Stimulated activated CD8-positive, alpha-beta memory T cell treated with anti-CD3 and anti-CD28 coated beads, Interleukin-4, amount 100 ng/mL, for 1 hour (primary cell): ENCODE measurements at places on chromosomes 6 and 20.

GRCh38 chr6:31729979-31730630 is 1.0 kb upstream of the DDAH2 start:
- DNase-seq = peak; percentile 46

DNA sequence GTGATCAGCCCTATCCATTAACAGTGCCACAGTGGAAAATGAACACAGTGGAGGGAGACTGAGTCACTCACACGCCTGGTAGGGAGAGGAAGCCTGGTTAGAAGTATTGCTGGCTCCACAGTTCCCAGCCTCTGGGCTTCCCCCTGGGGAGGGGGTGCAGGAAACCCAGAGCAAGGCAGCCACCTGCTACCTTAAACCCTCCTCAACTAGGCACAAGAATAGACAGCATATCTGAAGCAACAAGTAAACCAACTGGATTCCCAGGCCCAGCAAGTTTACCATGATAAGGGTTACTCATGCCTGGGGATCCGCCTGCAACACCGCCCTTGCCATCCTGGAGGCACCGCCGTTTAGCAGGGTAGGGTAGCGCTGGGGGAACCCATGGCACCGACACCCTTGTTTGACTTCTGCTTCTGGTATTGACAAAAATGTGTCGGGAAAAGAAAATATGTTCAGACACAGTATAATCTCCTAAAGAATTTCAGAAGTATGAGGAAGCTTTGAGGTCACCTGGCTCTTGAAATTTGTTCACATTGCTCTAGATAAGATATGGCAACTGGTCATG is 38.3 kb downstream of the SLC22A23 start:
- DNase-seq = no peak

DNA sequence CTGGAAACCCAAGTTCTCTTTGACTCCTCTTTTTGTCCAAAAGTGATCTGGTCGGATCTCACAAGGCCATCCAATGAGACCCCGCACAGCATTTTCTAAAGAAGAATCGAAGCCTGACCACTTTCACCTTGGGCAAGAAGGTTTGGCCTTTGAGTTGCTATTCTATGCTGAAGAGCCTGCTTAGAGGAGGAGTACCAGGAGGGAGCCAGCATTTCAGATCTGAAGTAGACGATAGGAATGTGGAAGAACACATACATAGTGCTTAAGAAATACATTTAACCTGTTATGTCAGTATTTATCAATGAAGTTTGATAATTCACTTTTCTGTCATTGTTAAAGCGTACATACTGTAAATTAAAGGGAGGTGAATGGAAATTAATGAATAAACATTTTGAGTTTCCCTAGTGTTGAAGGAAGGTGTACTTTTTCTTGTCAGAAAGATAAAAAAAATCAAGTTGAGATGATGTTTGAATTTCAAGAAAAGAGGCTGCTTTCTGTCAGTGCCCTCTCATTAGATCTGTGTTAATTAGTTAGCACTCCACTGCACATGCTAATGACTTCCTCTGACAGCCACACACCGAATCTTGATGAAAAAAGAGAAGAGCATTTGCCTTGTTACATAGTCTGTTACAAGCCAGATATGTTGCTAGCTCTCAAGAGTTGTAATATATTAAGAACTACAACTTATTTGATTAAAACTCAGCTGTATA is 10.9 kb upstream of the TDRD6 start:
- DNase-seq = no peak

DNA sequence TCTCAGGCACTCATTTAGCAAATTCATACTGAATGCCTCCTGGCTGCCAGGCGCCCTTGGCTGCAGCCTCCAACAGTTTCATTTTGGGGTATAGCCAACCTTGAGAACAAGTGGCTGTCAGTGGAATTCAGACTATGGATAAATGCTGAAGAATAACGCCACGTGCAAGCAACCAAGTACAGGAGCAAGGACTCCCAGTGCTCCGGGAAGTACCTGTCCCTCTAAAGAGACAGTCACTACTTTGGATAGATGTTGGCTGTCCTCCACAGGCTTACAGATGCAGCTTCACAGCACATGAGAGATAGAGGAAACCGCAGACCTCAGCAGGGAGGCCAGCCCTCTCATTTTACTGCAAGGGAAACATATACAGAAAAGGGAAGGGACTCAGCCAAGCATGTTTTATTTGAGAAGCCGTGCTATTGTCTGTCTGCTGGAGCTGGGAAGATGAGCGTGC is 658.2 kb downstream of the PTPRT start:
- DNase-seq = no peak

- DNase-seq = no peak
Measured at GRCh38 chr6:3438190-3439167, 18.4 kb downstream of the SLC22A23 start.

DNA sequence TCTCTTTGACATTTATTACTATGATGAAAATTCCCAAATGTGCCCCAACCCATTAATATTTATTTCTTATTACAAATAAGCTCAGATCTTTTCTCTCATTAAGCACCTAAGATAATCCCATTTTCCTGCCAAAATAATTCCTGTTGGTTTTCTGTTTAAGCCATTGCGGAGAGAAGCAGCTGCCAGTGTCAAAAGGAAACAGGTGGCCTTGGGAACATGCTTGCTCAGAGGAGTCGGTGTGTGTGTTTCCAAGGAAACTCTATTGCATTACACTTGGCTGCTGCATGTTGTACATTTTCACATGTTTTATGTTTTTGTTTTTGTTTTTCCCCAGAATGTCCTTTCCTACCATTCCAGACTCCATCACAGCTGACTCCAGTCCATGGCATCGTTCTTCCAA is 56.4 kb downstream of the CD24 start:
- DNase-seq = no peak

GRCh38 chr20:33724439-33725094 is 4.5 kb upstream of the PXMP4 start:
- no peak for DNase-seq

GRCh38 chr6:157652601-157653363 is 170.3 kb upstream of the SNX9 start:
- DNase-seq = no peak

DNA sequence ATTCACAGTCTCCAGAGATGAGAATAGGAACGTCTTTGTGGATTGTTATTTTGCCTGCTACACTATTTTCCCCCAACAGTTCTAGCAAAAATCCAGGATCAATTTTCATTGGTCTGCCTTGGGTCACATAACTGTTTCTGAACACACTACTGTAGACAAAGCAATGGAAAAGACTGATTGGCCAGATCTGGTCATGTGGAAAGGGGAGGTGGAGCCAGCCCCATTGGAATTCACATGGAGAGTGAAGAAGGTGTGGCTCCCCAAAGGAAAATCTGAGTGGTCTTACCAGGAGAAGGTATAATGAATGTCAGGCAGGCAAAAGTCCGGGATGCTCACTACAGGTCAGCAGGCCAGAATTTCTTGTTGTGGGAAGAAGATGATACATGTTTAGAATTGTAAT is 9.5 kb upstream of the TP53RK start:
- no peak for DNase-seq

DNA sequence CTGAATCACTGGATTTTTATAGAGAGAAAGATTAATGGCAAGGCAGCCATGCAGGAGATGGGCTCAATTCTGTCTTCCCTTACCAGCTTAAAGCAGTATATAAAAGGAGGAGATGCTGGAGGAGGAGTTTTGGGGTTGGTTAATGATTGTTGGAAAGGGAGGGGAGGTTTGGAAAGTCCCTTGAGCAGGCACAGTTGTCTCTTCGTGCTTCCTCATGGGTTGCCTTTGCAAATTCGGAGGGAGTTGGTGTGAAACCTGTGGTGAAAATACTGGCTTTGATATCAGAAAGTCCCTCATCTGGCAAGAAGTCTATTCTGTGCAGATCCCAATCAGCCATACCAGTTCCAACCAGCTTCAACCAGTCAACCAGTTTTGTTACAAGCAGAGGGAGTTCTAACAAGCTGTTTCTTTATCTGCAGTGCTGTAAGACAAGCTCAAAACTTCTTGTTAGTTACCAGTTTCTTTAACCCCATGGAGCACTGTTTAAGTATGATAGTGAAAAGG is 107.0 kb downstream of the HIVEP1 start:
- DNase-seq = no peak

DNA sequence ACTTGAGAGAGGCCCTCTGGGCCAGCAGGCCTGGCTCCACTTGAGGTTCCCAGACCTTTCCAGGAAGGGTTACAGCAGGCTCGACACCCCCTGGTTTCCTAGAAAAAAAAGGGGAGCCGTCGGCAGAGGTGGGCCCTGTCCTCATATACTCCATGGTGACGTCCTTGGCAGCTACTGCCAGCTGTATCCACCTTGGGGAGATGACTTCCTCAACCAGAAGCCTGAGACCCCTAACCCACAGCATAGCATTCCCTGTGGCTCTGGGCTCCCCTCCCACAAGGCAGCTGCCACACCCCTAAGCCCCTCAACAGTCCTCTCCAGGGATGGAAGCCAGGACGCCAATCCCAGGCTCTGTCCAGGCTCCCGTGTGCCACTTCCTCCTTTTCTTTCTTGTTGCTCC is 294.8 kb downstream of the CDC5L start:
- DNase-seq = no peak

GRCh38 chr6:50816115-50816675 is 2.5 kb upstream of the TFAP2B start:
- peak; percentile 6 for DNase-seq

DNA sequence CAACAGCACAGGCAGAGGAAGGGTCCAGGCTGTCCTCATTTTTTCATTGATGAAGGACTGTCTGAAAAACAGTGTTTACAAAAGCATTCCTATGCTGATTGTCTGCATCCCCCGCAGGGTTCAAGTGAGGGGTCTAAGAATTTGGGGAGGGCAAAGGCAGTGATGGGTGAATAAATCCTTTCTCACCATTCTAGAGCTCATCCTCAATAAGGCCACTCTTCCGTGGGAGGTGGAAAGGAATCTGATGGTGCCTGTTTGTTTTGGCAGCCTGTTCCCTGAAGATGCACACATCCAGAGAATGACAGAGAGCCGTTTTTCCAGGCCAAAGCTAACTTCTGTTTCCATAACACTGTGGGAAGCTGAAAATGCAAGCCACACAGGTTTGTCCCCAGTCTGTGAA is 164.5 kb downstream of the MOXD1 start:
- DNase-seq = no peak

DNA sequence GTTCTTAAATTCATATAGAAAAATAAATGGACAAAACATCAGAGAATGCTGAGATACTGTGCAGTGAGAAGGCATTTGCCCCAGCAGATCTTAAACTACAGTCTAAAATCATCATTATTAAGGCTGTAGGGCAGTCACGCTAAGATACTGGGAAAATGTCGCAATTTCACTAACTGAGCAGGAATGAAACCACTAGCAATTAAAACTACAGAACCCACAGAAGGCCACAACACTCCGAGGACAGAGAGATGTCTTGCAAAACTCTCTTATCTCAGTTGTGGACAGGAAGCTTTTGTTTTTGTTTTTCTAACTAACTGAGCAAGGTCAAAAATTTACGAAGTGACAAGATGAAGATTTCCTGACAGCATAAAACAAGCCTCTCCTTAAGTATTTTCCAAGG is 18.2 kb downstream of the GNAS-AS1 start:
- no peak for DNase-seq
